ENCODE measurements at places on chromosomes 5 and 9.

- no peak for DNase-seq
Observed at GRCh38 chr5:172985596-172985995, 2.0 kb downstream of the ATP6V0E1 start.

DNA sequence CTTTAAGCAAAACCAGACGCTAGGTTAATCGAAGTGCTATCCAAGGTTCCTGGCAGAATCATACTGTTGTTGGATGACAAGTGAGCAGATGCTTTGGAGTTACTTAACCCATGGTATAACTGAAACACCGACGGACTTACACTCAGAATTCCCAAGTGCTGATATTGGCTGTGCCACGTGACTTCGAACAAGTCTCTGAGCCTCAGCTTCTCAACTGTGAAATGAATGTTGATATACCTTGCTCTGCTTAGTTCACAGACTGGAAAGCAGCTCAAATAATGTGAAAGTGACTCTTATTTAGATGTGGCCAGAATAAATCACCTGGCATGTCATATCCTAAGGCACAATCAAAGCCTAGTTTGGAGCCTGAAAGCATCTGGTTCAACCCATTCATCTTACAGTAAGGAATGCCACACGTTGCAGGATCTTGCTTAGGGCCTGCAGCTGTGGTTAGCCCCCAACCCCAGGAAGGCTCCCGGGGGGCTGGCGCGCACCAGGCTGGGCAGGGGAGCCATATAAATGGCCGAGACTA lies 759 bp downstream of the GEMIN5 start:
- no peak for DNase-seq

DNA sequence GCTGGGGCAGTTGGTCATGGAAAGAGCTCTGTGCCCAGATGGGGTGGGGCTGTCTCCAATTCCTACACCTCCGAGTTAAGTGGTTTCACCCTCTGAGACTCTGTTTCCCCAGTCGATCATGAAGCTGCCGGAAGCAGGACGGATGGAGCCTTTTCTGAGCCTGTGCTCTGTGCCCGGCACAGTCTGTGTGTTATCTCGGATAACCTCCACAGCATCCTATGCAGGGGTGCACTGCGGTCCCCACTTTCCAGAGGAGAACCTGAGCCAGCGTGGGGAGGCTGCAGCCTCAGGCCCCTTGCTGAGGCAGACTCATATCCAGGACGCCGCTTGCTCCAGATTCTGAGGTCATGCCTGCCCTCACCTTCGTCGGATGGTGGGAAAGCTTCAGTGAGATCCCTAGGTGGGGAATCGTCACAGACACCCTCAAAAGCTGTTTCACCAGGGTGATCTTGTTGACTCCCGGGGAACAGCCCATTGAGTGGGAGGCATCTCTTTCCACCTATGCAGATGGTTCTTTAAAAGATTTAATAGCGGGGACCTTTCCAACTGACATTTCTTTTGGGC lies 6.9 kb upstream of the COL5A1 start:
- DNase-seq = no peak

GRCh38 chr5:116375926-116376325 lies 198.7 kb downstream of the SEMA6A start:
- no peak for DNase-seq

- DNase-seq = no peak
Observed at GRCh38 chr5:1782385-1783215, 17.0 kb downstream of the MRPL36 start.

GRCh38 chr5:67686746-67687145 lies 490.1 kb upstream of the CD180 start:
- DNase-seq = no peak

GRCh38 chr9:93230185-93230584 lies 46.2 kb downstream of the WNK2 start:
- DNase-seq = no peak
